NCI-H1105 treated with DMSO at 0.1 percent for 48 hours (cell line): ENCODE measurements at places on chromosomes 13 and 19.

GRCh38 chr13:44352671-44353070 lies 21.0 kb upstream of the SERP2 start:
- DNase-seq = no peak

DNA sequence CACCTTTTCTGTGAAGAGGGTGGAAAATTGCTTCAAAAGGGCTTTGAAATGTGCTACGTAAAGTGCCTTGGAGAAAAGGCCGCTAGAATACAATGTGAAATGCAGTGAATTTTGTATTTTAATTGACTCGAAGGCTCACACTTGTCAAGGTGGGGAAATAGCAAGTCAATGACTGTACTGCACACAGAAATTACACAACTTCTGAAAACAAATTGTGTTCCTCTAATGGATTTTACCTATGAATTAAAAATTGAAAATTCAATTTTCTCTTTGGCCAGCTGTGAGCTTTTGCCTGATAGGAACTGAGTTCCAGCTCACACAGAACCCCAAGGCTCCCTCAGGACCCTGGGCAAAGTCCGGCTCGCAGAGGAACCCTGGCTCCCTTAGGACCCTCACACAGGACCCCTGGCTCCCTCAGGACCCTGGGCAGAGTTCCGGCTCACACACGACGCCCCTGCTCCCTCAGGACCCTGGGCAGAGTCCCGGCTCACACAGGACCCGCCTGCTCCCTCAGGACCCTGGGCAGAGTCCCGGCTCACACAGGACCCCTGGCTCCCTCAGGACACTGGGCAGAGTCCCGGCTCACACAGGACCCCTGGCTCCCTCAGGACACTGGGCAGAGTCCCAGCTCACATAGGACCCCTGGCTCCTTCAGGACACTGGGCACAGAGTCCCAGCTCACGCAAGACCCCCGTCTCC lies 324.9 kb downstream of the UQCRFS1 start:
- DNase-seq = no peak

GRCh38 chr13:106748785-106749184 lies 180.8 kb upstream of the ARGLU1 start:
- no peak for DNase-seq

DNA sequence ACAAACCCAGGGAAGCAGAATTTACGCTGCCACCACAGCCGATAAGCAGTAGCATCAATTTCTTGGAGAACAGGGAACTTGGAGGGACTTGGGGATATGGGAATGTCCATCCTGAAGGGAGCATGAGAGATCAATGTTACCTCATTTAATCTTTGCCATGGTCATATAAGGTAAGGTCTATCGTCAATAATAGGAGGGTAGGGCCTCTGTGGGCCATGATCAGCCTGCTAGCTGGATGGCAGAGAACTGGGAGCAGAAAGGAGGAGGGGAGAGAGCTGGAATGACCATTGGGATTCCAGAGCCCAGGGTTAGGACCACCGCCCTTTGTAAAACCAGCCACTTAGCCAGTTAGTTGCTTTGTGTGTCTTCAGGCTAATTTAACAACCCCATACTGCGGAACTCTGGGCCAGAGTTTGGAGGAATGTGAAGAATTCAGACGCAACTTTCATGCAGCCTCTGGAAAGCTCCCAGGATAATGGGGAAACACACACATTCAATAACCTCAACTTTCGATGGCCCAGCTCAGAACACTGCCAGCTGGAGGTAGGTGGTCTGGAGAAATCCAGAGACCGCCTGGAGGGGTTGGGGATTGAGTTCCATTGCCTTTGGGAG lies 40.3 kb downstream of the ZNF557 start:
- no peak for DNase-seq
